GDM1 (cell line): ENCODE measurements at places on chromosomes 6 and 20.

- DNase-seq = no peak
These were observed 27.1 kb downstream of the TOP1 start for GRCh38 chr20:41055679-41056078.

DNA sequence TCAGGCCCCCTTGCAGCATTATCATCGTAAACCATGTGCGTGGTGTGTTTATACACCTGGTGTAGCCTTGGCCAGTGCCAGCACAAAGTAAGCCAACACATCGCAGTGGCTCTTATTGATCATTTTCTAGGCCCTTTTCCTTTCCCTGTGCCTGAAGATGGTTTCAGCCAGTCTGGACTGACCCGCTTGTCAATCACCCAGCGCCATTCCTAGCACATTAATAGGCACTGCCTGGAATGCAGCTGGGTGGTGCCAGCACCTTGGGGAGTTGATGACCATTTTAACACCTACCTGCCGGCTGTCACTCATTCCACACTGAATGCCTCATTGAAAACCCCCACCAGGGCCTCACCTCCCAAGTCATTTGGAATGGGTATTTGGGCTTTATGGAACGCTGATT lies 4.9 kb upstream of the UQCC2 start:
- DNase-seq = no peak

- DNase-seq = no peak
These were observed 547.8 kb downstream of the TENT5A start for GRCh38 chr6:81204731-81205130.

GRCh38 chr6:150634964-150635292 lies 35.2 kb downstream of the PLEKHG1 start:
- no peak for DNase-seq

- DNase-seq = no peak
These were observed 329.6 kb downstream of the GRIK2 start for GRCh38 chr6:101722991-101723579.

DNA sequence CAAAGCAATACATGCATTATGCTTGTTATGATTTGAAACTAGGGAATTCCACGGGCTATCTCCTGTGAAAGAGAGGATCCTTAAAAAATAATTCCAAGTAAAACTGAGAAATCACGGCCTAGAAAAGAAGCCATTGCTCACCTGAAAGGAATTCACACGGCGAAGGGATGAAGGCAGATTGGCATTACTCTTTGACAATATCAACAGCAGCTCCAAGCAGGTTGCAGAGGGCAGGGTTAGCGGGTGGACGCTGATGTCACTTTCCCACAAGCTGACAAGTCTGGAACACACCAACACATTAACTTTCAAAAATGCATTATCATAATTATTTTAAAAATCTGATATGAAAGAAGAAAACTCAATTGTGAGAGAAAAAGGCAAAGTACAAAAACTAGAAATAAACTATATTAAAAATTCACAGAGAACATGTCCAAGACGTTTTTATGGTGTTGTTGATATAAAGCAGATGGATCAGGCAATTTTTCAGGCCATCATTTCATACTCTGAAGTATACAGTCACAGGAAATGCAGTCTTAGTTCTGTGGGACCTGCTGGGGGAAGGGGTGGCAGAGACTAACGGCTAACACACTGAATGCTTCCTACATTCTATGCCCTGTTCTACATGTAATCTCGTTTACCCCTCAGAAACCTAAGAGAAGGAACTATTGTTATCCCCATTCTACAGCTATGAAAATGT lies 108.3 kb downstream of the UBE3D start:
- no peak for DNase-seq

DNA sequence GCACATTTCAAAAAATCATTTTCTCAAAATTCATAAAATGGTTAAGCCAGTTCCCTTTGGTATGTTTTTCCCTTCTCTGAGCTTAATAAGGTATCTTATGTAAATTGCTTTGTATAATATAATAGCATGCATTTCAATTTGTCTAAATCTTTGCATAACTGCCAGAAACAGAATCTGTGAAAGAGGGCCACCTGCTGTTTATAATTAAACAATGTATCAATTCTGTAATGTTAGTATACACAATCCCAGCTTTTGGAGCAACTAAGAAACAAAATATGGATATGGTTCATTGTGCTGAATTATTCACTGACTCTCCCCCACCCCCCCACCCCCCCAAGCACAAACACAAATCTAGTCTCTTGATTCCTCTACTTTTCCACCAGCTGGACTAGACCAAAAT lies 54.8 kb downstream of the GPX5 start:
- DNase-seq = no peak

- no peak for DNase-seq
These were observed 247.9 kb upstream of the BMP2 start for GRCh38 chr20:6519556-6519955.

DNA sequence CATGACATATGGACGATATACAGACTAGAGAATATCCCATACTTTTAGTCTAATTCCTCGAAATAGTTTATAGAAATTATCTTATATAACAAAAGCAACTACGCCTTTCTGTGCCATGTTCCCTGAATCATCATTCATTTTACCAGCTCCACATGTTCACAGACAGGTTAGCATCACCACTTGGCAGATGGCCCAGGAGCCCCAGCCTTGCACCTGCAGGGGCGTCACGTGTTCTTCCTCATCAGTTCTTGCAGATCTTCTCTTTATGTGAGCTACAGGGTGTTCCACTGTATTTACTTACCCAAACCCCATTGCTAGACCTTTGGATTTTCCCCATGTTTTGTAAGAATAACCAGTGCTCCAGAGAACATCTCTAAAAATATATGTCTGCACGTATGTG lies 12.6 kb upstream of the BNIP5 start:
- DNase-seq = no peak

DNA sequence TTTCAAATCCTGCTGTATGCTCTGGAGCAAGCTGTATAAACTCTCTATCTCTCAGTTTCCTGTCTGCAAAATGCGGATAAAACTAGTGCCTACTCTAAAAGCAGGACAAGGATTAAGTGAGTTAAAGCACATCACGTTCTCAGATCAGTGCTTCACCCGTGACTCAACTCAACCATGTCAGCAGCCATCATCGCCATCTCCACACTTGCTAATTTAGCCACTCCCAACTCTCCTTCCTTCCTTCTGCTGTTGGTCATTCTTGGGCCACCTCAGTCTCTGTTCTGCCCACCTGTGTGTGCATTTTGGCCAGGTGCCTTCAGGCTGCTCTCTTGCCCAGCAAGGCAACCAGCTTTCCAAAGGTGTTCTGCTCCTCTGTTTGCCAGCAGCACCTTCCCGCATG lies 260.0 kb upstream of the CDYL start:
- DNase-seq = no peak

- DNase-seq = no peak
These were observed 47.4 kb downstream of the SOD2 start for GRCh38 chr6:159645640-159646039.

DNA sequence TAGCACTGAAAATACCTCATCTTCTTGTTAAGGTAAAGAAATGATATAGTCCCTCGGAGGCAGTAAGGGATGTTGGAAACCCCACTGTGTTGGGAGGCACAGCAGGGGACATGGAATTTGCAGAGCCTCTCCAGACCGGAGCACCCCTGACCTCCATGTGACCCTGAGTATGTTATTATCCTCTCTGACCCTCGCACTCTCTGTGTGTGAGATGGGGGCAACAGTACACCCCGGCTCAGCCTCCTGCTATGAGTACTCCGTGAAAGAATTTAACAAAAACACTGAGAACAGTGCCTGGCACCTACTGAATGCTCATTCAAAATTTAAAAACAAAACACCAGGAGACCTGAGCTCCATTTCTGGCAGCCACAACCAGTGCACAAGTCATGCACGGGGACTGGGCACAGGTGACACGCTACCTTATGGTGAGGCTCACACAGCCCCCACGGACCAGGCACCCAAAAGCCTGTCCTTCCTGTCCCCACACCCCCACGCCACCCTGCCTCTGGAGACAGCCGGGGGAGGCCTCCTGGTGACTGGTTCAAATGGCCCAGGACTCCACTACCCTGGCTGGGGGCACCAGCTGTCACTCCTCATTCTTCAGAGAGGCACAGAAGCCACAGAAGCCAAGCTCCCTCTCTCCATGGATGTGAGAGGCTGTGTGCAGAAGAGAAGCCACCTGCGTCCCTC lies 6.1 kb downstream of the NINL start:
- no peak for DNase-seq

GRCh38 chr6:105893741-105894140 lies 192.4 kb upstream of the PRDM1 start:
- DNase-seq = no peak

DNA sequence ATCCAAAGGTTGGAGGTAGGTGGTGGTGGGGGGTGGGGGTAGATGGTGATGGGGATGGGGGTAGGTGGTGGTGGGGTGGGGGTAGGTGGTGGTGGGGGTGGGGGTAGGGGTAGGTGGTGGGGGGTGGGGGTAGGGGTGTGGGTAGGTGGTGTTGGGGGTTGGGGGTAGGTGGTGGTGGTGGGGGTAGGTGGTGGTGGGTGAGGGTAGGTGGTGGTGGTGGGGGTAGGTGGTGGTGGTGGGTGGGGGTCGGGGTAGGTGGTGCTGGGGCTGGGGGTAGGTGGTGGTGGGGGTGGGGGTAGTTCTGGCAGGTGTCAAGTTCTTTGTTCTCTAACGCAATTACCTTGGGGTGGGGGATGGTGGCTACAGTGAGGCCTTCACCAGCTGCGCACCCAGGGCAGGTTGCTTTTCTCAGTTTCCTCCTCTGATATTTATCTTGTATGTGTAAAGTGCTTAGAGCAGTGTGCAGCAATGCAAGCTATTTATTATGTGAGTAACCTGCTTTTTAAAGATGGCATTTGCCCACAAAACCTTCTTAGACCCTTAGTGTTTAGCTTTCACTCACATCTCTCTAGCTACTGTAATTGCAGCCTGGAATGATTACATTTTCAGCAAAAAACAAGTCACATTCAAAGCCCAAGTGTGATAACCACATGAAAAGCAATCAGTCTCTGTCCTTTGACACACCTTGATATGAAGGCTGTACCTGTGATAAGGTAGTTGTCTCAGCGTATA lies 8.2 kb upstream of the CCDC167 start:
- DNase-seq = no peak

DNA sequence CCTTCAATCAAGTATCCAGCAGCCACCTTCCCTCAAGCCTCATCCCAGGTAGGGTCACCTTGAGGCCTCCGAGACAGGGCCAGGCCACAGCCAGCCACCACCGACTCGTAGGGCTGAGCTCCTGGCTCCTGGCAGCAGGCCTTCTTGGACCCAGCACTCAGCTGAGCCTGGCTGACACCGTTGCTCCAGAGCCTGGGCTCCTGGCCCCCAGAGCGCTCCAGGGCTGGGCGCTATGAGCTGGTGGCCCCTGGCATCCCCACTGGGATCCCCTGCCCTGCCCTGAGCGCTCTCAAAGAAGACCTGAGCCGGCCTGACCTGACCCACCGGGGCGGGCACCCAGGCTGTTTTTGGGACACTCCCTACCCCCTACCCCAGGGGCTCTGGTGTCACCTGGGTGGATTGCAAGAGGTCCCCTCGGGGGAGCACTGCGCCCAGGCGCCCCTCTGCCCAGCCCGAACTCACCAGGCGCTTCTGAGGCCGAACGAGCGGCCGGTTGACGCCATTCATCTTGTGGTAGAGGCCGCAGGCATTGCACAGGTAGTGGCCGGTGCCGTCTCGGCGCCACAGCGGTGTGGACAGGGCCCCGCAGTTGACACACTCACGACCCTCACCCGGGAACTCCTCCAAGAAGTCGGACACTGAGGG lies 2.7 kb downstream of the GATA5 start:
- DNase-seq = no peak

GRCh38 chr20:40286975-40287531 lies 402.0 kb downstream of the MAFB start:
- no peak for DNase-seq

DNA sequence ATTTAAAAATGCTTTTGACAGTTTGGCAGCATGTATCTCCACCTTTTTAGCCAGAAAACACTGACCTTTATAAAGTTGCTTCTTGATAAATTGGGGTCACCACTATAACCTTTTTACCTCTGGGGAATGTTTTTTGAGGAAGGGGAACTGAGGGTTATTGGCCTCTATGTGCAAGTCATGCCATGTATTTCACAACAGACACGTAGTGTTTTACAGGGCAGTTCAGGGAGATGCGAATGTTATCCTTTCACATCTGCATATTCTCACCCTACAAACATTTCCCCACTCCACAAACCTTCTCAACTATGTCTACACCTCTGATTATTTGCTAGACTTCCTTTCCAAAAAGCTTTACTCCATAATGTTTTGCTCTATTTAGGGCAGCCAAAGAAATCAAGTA lies 17.0 kb upstream of the SLA2 start:
- no peak for DNase-seq

DNA sequence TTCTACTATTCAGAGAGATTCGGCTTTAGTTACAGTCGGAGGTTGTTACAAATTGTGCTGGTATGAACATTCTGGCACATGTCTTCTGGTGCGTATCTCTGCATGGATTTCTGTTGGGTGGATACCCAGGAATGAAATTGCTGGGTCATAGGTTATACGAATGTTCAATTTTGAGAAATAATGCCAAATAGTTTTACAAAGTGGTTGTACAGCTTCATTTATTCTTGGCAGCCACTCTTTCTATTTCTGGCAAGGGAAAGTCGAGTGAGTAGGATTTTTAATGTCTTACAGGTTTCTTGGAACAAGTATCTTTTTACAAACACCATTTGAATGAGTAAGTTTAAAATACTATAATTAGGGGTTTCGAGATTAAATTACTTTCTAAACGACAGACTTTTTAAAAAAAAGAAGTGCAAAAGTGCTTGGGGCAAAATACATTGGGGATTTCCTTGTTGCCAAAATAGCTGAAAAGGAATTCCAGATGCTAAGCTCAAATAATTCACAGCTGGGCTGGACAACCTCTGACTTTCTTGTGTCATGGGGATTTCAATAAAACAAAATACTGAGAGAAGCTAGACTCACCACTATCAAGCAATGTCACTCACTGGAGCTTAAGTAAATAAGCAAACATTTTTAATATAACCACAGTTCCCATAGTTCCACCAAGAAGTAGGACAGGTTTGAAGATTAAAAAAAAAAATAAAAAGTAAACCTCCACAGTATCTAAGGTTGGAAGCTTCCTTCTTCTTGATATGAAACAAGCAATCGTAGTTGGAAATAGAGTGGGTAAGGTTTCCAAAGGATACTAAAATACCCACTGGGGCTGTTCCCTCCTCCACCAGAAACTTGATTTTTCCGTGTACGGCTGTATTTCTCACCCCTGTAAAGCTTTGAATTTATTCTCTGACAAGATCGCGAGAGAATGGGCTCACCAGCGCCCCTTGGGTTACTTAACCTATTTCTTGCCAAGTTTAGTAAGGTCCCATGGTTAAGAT lies 21.6 kb upstream of the GFOD1 start:
- DNase-seq = no peak

- DNase-seq = no peak
These were observed 125.1 kb upstream of the QKI start for GRCh38 chr6:163289447-163289846.

- DNase-seq = no peak
These were observed 23.0 kb upstream of the FKBP5 start for GRCh38 chr6:35711731-35712130.

DNA sequence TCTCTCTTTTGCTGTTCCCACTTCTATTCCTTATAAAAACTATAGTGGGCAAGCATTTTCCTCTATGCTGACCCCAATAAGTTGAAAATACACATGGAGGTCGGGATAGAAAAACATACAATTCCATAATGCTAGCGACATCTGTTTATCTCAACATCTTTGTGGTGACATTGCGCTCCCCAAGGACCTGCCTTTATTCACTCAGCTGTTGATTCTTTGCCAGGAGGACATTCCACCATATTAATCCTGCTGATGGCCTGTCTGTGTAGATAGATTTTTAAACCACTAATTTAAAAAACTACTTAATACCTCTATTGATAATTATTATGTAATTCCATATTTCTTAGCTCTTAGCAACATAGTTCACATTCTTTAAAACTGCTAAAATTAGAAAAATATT lies 555.3 kb upstream of the MAP3K7 start:
- DNase-seq = no peak

- no peak for DNase-seq
These were observed 42.9 kb downstream of the ATXN1 start for GRCh38 chr6:16718356-16718755.
